ENCODE measurements at places on chromosomes 2 and 18.

DNA sequence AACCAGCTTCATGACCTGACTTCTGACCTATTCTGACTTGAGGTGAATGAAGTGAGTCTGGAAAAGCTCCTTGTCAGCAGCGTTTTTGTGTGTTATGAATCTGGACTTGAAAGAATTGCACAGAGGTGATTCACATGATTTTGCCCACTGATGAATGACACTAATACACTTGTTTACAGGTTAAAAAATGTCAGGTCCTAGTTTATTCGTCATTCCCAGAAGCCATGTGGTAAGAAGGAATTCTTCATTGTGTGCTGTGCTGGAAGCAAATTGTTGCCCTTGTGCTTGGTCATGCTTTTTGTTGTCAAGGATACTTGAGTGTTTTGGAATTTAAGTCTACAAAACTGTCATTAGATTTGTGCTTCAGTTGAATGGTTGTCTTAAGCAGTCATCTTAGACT lies 15.5 kb downstream of the SEC11C start:
- no peak for DNase-seq

DNA sequence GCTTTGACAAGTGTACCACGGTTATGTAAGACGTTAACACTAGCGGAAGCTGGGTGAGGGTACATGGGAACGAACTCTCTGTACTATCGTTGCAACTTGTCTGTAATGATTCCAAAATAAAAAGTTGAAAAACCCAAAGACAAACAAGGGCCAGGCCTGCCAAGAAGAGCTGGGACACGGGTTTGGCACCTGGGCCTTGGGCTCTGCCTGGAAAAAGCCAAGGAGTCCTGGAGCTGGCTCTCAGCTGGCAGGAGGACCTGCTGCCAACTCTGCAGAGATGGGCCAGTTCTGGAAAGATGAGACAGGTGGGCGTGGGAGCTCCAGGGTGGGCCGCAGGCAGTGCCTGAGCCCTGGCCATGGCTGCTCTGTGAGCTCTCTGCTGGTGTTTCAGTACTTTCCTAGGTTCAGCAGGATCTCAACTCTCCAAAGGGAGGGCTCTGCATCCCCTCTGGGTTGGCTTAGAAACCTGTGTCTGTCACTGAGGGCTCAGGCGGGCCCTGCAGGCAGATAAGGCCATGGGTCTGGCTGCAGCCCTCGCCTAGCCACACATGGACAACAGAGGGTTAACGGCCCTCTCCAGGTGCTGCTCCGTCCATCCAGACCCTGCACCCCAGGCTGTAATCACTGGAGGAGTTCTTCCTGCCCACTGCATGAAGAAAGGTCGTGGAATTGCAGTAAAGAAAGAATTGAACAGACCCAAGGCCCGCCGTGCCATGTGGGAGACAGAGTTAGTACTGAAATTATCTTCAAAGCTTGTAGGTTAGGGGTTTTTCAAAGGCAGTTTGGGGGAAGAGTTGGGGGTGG lies 89.9 kb downstream of the RHOB start:
- no peak for DNase-seq

DNA sequence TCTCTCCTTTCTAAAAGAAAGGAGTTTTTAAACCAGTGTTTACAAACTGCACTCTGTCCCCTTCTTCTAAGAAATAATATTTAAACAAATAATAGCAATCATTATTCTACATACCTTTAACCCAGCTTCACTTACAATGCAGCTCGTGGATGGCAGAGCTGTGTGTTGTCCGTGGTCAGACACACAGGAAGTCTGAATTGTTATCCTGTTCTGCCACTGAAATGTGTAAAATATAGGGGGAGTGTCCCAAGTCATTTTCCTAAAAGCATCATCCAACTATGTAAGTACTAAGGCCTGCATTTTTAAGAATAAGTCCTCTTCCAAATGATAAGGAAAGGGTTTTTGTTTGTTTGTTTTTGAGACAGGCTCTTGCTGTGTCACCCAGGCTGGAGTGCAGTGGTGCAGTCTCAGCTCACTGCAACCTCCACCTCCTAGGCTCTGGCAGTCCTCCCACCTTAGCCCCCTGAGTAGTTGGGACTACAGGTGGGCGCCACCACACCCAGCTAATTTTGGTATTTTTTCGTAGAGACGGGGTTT lies 2.7 kb upstream of the PPP4R1 start:
- DNase-seq: no peak

- DNase-seq: no peak
Measured at GRCh38 chr2:22450831-22451230, 934.1 kb upstream of the KLHL29 start.

- DNase-seq: no peak
Measured at GRCh38 chr2:8015848-8016600, 665.8 kb upstream of the ID2 start.

GRCh38 chr2:205908212-205909183 lies 177.5 kb downstream of the INO80D start:
- DNase-seq: no peak

- DNase-seq: no peak
Measured at GRCh38 chr2:95730813-95731212, 139.0 kb downstream of the TRIM43 start.

GRCh38 chr2:172693037-172693436 lies 42.6 kb upstream of the RAPGEF4 start:
- no peak for DNase-seq

- no peak for DNase-seq
Measured at GRCh38 chr2:215598376-215598975, 162.6 kb upstream of the FN1 start.

GRCh38 chr2:196849895-196850294 lies 40.7 kb upstream of the C2orf66 start:
- DNase-seq: no peak

DNA sequence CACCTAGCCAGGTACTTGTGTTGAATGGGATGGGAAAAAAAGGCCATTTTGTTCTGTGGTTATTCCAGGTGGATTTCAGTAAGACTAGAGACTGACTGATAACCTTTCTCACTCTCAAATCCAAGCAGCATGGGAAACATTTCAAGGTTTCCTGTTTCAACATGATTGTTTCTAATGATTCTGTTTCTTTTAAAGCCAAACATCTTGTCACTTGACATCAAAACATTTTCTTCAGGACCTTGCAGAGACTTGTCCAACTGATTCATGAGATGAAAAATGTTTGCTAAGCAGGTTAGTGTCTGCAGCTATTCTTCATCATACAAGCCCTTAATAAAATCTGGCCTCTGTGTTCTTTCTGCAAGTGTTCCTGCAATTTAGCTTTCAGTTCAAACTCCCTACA lies 456.5 kb upstream of the CWC22 start:
- no peak for DNase-seq

GRCh38 chr2:176178038-176178756 lies 10.3 kb upstream of the HOXD1 start:
- no peak for DNase-seq

DNA sequence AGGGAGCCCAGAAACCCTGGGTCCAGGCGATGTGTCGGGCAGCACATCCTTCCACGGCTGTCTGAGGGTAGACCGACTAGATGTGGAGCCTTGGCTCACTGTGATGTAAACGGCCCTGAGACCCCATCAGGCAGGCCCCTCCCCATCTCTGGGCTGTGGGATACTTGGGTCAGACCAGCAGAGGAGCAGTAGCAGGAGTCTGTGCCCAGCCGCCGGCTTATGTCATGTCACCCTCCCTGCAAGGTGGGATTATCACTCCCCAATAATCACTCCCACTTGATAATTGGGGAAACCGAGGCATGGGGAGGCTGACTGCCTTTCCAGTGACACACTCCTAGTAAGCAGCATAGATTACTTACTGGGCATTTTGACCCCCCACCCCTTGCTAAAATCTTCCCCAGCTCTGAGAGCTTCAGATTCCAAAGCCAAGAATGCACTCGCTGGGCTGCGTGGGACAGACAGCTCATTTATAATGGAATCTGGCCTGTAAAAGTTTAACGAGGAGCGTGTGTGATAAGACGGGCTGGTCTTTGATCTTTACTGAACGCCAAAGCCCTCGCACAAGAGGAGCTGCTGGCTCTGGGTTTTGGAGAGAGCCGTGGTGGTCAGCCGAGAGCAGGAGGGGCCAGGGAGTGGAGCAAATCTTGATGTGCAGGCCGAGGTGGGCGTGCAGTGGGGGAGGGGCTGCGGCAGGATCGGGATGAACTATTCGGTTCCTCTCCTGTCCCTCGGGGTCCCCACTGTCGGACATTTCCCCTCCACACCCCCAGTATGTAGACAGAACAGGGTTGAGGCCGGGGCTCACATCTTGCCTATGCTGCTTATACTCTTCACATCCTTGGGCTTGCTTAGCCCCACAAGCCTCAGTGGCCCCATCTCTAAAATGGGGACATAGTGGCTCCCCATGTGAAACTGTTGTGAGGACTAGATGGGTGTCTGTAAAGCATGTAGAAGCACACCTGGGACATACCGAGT lies 200.0 kb downstream of the GLI2 start:
- no peak for DNase-seq

- no peak for DNase-seq
Measured at GRCh38 chr18:25614168-25614567, 262.2 kb upstream of the ZNF521 start.

- no peak for DNase-seq
Measured at GRCh38 chr2:234795272-234795920, 156.4 kb upstream of the SH3BP4 start.

- no peak for DNase-seq
Measured at GRCh38 chr2:39583781-39584180, 81.9 kb upstream of the TMEM178A start.

GRCh38 chr18:68024716-68025115 lies 508.2 kb upstream of the DSEL start:
- no peak for DNase-seq

GRCh38 chr18:55300421-55300935 lies 287.5 kb downstream of the TCF4 start:
- no peak for DNase-seq

- peak; percentile 82 for DNase-seq
Measured at GRCh38 chr2:170711774-170712652, 3.1 kb upstream of the SP5 start.

DNA sequence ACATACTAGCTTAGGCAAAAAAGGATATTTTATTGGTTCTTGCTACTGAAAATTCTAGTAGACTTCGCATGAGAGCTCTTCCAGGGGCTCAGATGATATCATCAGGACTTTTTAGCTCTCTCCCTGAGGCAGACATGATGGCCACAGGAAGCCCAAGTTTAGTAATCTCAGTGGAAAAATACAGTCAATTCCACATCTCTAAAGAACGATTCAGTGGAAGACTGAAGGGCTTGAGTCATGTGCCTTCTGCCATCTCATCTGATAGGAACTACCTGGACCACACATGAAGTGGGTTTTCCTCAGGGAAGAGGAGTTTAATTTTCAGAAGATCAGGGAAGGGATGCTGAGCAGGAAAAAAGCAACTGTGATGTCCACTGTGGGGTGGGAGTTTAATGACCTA lies 117.3 kb downstream of the TTC27 start:
- DNase-seq: no peak

- DNase-seq: no peak
Measured at GRCh38 chr2:29119211-29119610, 4.0 kb downstream of the CLIP4 start.

- no peak for DNase-seq
Measured at GRCh38 chr2:21928292-21928691, 804.5 kb downstream of the TDRD15 start.

GRCh38 chr2:119859528-119859927 lies 99.8 kb downstream of the PTPN4 start:
- no peak for DNase-seq

GRCh38 chr2:64617631-64618151 lies 36.0 kb downstream of the SERTAD2 start:
- no peak for DNase-seq

- DNase-seq: no peak
Measured at GRCh38 chr18:42533616-42534015, 578.6 kb downstream of the PIK3C3 start.

DNA sequence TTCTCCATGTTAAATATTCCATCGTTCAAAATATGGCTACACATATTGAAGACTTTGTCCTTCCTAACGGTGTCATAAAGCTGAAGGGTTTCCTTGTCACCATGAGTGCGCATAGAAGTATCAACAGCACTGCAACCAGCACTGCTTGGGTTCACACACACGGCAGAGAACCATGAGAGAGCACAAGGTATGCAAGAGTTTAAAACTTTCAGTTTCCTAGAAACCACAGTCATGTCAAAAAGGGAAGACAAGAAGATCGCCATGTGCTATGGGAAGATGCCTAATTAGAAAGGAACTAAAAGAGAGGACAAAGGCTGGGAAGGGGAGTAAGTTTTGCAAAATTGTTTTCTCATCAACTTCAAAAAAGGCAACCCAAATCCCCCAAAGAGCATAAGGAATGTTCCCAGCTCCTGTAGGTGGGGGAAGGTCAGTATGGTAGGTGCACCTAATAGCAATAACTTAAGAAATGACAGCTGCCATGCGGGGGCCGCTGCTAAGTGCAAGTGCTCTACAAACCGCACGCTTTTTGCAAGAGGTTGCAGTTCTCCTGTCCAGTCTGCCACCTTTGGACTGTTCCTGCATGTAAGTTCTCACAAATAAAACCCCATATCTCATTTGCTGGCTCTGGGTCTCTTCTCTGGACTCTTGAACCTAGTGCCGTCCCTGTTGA lies 136.8 kb downstream of the TMEM163 start:
- no peak for DNase-seq

DNA sequence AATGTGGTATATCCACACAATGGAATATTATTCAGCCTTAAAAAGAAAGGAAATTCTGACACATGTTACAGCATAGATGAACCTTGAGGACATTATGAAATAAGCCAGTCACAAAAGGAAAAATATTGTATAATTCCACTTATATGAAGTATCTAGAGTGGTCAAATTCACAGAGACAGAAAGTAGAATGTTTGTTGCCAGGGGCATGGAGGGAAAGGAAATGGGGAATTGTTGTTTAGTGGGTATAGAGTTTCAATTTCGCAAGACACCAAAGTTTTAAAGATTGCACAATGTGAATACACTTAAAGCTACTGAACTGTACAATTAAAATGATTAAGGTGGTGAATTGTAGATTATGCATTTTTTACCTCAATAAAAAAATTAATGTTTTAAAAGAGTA lies 92.9 kb downstream of the TXNL1 start:
- DNase-seq: no peak

DNA sequence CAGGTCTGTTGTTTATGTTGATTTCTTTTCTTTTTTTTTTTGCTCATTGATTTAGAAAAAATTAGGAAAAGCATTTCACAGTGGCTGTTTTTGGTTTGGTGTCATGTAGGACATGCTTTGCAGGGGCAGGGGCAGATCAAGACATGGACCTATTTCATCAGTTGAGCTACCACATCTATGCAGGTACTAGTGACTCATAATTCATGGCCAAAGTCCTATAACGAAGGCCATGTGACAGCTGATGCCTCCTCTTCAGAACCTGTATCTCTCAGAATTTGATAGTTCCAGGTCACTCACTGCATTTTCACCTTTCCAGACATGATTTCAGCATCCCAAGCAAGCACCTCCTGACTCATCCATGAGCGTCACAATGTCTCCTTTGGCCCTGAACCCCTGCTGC lies 195.8 kb downstream of the ALK start:
- no peak for DNase-seq

- DNase-seq: no peak
Measured at GRCh38 chr2:238170386-238171071, 11.8 kb downstream of the ERFE start.

DNA sequence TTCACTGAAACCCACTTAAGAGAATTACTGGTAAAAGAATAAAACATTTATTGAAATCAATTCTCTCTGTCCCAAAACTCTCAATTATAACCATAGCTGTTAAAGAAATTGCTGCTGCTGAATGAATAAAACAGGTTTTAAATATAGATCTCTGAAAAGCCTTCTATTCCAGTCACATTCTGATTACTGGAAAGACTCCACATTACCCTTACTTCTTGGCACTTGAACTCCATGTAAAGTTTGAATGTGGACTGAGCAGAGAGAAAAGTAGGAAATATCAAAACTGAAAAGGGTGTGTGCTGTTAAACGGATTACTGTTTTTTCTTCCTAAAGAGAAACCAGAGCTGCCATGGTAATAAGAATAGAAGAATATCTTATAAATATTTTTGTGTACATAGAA lies 655.3 kb upstream of the SETBP1 start:
- no peak for DNase-seq

Data from WTC11 (cell line).